ENCODE measurements at places on chromosomes 6 and 20. TPM values are rescaled to one million over a fixed set of nuclear protein-coding genes. Genes with fewer than 3 reads are reported as not detected.

- no peaks in the 10 kb centered on the region for H3K36me3 ChIP-seq
- no peak overlapping the region for H3K27ac ChIP-seq
- peak; percentile 71 for DNase-seq
- no peak overlapping the region for H3K4me3 ChIP-seq
- H3K27me3 ChIP-seq = no peaks in the 10 kb centered on the region
- peaks cover 6% of the 10 kb centered on the region for H3K4me1 ChIP-seq
Measured at GRCh38 chr6:126804332-126805064, 314.0 kb upstream of the RSPO3 start.

GRCh38 chr6:96675597-96675996 lies 112.7 kb downstream of the FHL5 start:
- H3K4me3 ChIP-seq = no peak overlapping the region
- no peak overlapping the region for H3K27ac ChIP-seq
- H3K27me3 ChIP-seq = no peaks in the 10 kb centered on the region
- no peaks in the 10 kb centered on the region for H3K36me3 ChIP-seq
- no peaks in the 10 kb centered on the region for H3K4me1 ChIP-seq

The KIF6 gene
- 0.69 TPM for total RNA-seq

DNA sequence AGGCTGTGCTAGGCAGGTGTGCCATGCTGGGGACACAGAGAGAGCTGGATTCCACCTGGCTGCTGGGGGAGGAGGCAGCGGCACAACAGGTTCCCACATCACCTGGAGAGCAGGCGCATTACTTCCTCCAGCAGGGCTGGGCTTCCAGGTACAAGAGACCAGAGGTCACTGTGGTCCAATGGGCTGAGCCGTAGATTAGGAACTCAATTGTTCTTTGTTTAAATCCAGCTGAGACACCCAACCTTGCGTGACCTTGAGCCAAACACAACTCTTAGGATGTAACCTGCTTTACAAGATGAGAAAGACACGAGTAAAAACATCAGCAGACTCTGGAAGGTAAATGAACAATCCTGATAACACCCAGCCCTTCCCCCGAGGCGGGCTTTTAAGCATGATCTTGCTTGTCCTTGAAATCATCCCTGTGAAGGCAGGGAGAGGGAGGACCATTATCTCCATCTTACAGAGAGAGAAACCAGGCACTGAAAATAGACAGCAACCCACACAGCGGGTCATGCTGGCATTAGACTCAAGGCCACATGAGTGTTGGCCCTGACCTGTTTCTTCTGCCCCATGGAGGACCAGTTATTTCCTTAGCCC lies 216.5 kb upstream of the RREB1 start:
- H3K4me3 ChIP-seq = no peak overlapping the region
- no peak overlapping the region for H3K27ac ChIP-seq
- no peaks in the 10 kb centered on the region for H3K27me3 ChIP-seq
- peaks cover 25% of the 10 kb centered on the region for H3K4me1 ChIP-seq
- DNase-seq = no peak

The PNLDC1 gene
- 0.09 TPM for total RNA-seq

DNA sequence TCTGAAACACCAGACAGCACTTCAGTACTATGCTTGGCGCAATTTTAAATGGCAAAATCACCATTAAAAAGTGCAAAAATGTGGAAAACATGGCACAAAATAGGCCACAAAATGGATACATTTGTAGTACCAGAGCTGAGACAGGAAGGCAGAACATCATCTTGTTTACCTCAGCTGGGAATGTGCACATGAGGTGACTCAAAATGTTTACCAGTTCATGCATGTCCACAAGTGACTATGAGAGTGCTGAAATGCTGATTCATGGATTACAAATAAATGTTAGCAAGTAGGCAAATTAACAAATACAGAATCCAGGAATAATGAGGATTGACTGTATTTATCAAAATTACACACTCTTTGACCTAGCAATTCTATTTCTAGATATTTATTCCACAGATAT lies 201.6 kb downstream of the ISM1 start:
- H3K27me3 ChIP-seq = no peaks in the 10 kb centered on the region
- H3K27ac ChIP-seq = no peak overlapping the region
- peaks cover 9% of the 10 kb centered on the region for H3K4me1 ChIP-seq
- no peak overlapping the region for H3K4me3 ChIP-seq

The NINL gene
- total RNA-seq = 61.3 TPM

GRCh38 chr6:25547797-25548196 lies 104.2 kb upstream of the SCGN start:
- no peaks in the 10 kb centered on the region for H3K27me3 ChIP-seq
- peaks cover 14% of the 10 kb centered on the region for H3K4me1 ChIP-seq
- no peak overlapping the region for H3K4me3 ChIP-seq
- DNase-seq = no peak
- no peak overlapping the region for H3K27ac ChIP-seq

DNA sequence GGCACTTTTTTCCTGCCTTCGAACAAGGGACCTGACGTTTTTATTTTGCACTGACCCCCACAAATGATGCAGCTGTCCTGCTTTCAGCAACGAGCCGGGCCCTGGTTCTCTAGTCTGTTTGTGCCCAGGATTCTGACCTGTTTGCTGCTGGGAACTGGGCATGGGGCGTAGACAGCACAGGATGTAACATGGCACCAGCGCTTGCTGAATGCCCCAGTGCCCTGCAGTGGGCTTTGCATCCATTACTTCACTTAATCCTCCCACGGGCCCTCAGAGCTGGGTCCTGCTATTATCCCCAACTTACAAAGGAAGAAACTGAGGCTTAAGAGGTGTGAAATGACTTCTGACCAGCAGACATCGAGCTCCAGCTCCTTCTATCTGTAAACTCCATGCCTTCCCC lies 80.4 kb upstream of the PMEPA1 start:
- no peak for DNase-seq
- H3K36me3 ChIP-seq = no peaks in the 10 kb centered on the region
- no peaks in the 10 kb centered on the region for H3K27me3 ChIP-seq

GRCh38 chr20:17601957-17602356 lies 32.1 kb downstream of the DSTN start:
- no peak overlapping the region for H3K27ac ChIP-seq
- peaks cover 52% of the 10 kb centered on the region for H3K36me3 ChIP-seq
- no peak for DNase-seq
- H3K4me3 ChIP-seq = no peak overlapping the region
- no peaks in the 10 kb centered on the region for H3K27me3 ChIP-seq

- no peaks in the 10 kb centered on the region for H3K4me1 ChIP-seq
- H3K36me3 ChIP-seq = no peaks in the 10 kb centered on the region
Measured at GRCh38 chr6:160238761-160239751, 19.6 kb downstream of the SLC22A2 start.

DNA sequence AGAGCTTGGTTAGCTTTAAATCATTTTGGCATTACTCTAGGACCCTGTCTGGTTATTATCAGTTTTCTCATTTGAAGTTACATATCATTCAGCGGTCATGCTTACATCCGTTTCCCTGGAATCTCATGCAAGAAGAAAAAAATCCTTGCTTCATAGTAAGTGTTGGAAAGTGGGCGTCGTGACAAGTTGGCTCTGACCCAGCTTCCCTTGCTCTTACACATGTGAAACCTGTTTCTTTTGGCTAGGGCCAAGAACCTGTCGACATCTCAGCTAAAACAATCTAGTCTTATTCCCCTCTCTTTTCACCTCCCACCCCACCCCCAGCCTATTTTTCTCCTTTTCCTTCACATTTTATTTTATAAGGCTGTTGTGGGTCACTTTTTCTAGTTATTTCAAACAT lies 45.5 kb downstream of the ANKS1A start:
- H3K4me3 ChIP-seq = no peak overlapping the region
- H3K27me3 ChIP-seq = no peaks in the 10 kb centered on the region
- H3K36me3 ChIP-seq = no peaks in the 10 kb centered on the region
- H3K4me1 ChIP-seq = peaks cover 11% of the 10 kb centered on the region
- DNase-seq = peak; percentile 76

GRCh38 chr6:32655203-32655710 lies 11.2 kb downstream of the HLA-DQB1 start:
- no peak overlapping the region for H3K27ac ChIP-seq
- no peaks in the 10 kb centered on the region for H3K27me3 ChIP-seq
- H3K4me1 ChIP-seq = no peaks in the 10 kb centered on the region
- H3K4me3 ChIP-seq = no peak overlapping the region
